ENCODE measurements at places on chromosomes 7 and 10. TPM values are rescaled to one million over a fixed set of nuclear protein-coding genes. Genes with fewer than 3 reads are reported as not detected.

PTN gene
- 8.3 TPM for total RNA-seq

CDHR1 gene
- total RNA-seq = 1.5 TPM

IPMK gene
- total RNA-seq = 4.6 TPM

TMEM270 gene
- total RNA-seq = not detected

CLCN1 gene
- total RNA-seq = 0.31 TPM

SLC18A3 gene
- total RNA-seq = not detected

EXOSC1 gene
- total RNA-seq = 41.2 TPM

TMEM229A gene
- total RNA-seq = 0.42 TPM

FLNC gene
- total RNA-seq = 84.1 TPM

ADRA2A gene
- total RNA-seq = 7.2 TPM

HKDC1 gene
- 0.10 TPM for total RNA-seq

SEMA3E gene
- 24.0 TPM for total RNA-seq

GRCh38 chr10:33233221-33233620 is 101.2 kb downstream of the NRP1 start:
- no peak for DNase-seq

GRCh38 chr7:47572939-47573757 is 8.8 kb downstream of the TNS3 start:
- no peak for DNase-seq

DNA sequence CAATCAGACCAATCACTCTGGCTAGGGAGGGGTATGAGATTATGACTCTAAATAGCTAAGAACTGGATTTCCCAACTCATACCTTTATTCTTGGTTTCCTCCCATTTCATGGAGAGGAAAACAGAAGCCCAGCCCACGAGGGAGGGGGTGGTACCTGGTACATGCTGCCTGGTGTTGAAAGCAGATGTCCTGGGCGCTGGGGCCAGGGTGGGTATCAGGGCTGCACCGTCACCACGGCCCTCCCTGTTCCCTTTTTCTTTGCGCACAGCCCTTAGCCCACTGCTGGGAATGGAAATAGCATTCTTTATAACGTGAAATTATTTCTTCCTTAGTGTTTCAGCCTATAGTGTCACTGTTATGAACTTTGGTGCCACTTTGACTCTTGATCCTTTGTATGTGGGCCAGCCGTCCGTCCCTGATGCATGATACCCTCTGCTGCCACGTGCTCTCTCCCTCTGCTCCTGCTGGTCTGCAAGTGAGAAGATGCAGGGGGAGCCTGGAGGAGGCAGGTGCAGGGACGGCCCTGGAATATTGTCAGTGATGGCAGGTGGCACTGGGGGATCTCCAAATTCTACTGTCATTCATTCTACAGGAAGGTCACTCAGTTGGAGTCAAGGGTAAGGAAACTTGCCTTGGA is 158.5 kb downstream of the CDH23 start:
- DNase-seq = no peak

GRCh38 chr10:102785818-102786217 is 42.1 kb downstream of the WBP1L start:
- no peak for DNase-seq

DNA sequence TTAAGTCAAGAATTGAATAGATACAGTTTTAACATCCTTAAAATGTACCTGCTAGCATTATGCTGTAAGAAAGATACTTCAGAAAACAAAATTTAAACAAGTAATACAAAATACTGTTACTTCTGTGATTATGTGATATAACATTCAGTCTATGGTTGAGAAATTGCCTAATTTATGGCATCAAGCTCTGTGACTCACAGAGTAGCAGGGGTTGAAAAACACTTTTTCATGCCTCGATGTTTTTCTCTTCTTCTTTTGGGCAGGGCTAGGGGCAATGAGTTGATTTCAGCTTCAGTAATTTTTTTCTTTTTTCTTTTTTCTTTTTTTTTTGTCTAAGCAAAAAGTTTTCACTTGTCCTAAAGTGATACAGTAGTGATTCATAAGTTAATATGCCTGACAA is 209.2 kb downstream of the MBL2 start:
- no peak for DNase-seq

- DNase-seq = no peak
Observed at GRCh38 chr7:11807000-11807399, 25.0 kb downstream of the THSD7A start.

DNA sequence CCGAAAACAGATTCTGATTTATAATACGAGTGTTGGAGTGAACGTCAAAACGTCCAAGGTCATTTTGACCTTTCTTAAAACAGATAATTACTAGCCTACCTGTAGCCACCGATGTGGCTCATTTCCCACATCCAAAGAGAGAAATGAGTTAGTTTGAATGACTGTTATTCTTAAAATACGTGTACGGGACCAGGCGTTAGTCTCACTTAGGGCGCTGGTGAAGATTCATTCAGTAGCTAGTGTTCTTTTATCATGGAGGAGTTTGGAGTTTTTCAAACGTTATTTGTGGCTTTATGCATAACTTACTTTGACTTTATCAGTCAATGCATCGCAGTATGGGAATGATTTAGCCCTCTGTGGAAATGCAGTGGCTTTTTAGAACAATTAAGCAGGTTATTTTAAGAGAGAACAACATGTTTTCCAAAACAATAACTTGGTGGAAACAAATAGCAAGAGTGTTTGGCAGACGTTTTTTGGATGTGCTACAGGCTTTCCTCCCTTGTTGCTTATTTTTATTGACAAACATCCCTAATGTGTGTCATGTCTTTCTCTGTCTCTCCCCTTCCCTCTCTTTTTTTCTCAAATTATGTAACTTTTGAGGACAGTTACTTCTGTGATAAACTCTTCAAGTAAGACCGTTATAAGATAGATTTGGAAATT is 1.6 kb downstream of the BICC1 start:
- DNase-seq = no peak

DNA sequence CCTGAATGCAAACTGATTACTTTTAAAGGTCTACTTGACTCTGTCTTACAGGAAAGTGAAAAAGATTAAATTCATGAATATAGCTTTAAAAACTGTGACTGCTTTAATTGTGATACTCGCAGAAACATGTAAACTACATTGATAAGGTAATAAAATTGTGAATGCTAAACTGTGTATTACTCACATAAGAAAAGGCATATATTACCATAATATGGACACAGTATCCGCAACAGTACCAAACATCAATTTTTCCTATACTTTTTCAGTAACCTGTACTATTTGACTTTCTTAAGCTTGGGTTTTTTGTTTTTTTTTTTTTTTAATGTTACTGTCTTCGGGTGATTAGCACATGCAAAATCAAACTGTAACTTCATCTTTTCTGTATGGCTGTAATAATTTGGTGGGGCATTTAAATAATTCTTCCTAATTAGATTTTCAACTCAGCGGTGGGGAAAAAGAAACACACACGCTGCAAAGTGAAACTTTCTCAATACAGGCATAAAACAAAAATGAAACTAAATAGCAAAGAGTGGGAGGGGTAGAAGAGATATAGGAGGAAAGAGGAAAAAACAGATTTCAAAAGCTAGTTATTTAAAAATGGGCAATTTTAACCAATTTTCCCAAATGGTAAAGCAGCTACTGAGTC is 23.2 kb downstream of the NT5C3A start:
- DNase-seq = no peak

DNA sequence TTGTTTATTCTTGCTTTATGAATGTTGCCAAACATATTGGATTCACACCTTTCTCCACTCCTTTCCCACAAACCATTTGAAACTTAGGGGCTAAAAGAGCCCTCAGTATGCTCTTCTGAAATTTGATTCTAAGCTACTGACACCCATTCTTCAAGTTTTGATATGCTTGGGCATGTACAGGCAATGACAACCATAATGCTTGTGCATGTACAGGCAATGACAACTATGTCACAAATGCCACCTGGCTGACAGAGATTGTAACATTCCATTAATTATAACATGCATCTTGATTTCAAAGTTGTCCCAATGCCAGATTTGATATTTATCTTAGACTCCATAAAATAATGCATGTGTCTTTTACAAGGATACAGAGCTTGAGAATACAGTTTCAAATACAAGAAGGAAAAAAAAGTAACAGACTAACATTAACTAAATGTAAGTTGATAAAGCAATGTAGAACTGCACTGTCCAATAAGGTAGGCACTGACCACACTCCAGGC is 17.5 kb upstream of the CDK1 start:
- DNase-seq = no peak

DNA sequence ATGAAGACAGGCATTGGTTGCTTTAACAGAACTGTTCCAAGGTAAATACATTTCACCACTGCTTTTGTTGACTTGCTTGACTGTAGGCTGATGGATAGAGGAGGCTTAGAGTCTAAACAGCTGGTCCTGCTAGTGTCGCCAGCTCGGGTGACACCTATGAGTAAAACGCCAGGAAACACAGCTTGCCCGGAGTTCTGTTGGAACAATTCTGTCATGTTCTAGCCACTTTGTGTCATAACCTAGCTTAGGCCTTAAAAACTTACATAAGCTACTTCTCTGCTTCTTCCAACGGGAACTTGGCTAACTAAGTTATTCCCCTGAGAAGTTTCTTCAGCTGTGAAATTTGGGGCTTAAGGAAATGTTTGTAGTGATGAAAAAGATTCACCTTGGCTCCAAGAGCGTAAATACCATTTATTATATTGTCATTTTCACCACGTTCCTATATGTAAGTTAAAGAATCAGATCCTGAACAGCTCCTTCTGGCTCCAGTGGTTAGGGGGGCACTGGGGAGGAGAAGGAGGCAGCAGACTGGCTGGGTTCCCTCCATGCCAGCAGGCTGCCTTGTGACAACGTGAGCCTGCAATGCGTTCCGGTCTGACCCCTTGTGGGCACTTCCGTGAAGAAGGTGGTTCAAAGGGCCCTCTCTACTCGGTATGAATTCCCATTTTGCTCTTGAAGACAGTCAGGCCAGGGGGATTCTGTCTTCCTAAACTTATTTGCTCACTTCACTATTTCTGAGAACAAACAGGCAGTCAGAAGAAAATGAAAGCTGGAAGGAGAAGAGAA is 253.2 kb downstream of the BMPER start:
- DNase-seq = no peak

- no peak for DNase-seq
Observed at GRCh38 chr10:102916173-102916572, 1.9 kb upstream of the CNNM2 start.

- no peak for DNase-seq
Observed at GRCh38 chr10:123868038-123869019, 23.3 kb downstream of the CPXM2 start.

DNA sequence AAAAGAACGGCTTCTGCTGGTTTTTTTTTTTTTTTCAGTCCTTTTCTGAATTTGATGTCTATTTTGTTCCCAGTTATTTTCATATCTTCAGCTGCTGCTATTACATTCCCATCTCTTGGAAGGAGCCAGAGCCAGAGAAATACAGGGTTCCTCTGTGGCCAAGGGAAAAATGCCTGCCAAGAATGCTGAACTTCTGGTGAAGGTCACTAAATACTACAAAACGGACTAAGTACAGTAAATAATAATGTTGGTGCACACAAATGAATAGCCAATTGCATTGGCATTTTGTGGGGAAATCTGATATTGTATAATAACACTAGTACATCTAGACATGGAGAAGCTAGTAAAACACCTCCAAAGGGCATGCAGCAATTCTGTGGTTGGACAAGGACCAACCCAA is 56.3 kb upstream of the ZEB1 start:
- DNase-seq = peak; percentile 59

DNA sequence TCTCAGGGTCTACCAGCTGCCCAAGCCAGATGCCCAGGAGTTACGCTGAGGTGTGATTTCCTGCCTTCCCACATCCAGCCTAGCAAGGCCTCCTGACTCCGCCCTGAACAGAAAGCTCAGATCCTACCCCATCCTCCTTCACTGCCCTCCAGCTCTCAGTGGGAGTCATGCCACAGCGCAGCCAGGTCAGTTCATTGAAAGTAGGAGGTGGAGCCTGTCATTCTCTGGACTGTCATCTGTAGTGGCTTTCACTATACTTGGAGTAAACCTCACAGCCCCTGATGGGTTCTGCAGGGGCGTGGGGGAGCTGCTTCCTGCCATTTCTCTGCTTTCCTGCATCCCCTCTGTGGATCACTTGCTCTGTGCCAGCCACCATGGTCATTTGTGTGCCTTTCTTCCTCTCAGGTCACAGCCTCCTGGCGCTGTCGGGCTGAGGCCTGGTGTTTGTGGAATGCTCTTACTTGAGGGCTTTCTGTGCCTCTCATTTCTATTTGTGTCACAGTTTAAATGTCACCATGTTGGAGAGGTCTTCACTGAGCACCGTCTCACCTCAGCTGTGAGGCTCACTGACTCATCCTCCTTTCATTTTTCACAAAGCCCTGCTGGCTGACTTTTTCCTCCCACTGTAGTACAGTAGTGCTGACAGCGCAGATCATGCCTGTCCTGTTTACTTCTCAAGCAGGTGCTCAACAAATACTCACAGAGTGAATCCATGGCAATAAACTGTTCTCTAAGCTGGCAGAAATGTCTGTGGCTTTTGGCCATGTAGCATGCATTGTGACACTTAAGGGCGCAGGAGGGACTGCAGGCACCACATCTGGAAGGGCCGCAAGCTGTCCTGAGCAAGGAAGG is 61.0 kb upstream of the TMEM248 start:
- DNase-seq = no peak

GRCh38 chr10:114515298-114515914 is 111.1 kb upstream of the AFAP1L2 start:
- no peak for DNase-seq

DNA sequence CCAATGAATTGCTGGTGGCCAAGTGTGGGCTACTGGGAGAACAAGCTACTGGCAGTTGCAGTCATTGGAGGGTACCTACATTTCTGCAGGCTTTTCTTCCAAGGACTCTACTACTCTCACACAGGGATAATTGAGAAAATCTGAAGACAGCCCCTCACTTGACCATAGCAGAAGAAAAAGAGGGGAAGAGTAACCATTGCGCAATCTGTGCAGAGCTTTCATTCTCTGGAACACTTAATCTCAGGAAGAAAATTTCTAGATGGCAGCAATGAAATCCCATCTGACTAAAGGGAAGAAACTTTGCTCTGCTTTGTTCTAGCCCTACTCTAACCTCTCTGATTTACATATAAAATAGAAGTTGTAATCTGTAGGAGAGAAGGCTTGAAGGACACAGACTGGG is 1239.6 kb upstream of the SORCS1 start:
- DNase-seq = no peak

DNA sequence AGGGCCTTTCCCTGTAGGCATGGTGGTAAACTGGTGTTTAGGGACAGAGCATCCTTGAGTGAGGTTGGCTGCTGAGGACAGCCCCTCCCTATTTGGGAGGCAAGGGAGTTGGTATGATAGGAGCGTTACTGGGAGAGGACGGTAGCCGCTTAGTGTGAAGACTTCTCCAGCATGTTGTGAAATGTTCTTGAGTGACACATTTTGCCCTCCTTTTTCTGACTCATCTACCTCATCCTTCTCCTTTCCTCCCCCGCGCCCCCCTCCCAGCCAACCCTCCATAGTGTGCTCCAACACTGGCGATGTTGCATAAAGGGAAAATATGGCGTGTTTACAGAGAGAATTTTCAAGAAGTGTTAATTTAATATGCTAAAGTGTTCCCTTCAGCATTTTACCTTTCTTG is 645.0 kb upstream of the GALNT17 start:
- DNase-seq = no peak

GRCh38 chr7:155682484-155682883 is 38.0 kb downstream of the RBM33 start:
- DNase-seq = no peak

- peak; percentile 34 for DNase-seq
Observed at GRCh38 chr7:388961-389701, 99.2 kb downstream of the FOXL3 start.

Data from ureter (tissue), 1 donor.